ENCODE measurements at places on chromosomes 4 and X.

- no peak for DNase-seq
Measured at GRCh38 chr4:100023800-100024199, 73.7 kb upstream of the H2AZ1 start.

DNA sequence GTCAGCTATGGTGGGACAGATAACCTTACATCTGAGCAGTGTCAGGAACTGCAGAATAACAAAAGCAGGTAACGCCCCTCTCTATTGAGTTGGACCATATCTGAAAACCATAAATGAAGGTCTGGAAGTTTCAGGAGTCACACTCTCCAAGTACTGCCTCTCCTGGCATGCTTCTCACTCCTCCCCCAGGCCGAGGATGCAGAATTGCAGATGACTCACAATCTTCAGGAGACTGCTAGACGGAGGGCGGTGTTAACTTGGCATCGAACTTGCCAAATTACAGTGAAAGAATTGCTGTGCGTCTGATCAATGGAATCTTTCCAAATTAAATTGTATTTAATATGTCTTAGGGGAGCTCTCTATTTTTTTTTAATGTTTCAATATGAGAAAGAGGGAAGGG is 67.1 kb upstream of the TRIM2 start:
- no peak for DNase-seq

- no peak for DNase-seq
Measured at GRCh38 chr4:151025759-151026158, 10.7 kb upstream of the LRBA start.

GRCh38 chr4:18202486-18202885 is 180.9 kb upstream of the LCORL start:
- no peak for DNase-seq

- no peak for DNase-seq
Measured at GRCh38 chrX:29090811-29091210, 503.6 kb downstream of the IL1RAPL1 start.

DNA sequence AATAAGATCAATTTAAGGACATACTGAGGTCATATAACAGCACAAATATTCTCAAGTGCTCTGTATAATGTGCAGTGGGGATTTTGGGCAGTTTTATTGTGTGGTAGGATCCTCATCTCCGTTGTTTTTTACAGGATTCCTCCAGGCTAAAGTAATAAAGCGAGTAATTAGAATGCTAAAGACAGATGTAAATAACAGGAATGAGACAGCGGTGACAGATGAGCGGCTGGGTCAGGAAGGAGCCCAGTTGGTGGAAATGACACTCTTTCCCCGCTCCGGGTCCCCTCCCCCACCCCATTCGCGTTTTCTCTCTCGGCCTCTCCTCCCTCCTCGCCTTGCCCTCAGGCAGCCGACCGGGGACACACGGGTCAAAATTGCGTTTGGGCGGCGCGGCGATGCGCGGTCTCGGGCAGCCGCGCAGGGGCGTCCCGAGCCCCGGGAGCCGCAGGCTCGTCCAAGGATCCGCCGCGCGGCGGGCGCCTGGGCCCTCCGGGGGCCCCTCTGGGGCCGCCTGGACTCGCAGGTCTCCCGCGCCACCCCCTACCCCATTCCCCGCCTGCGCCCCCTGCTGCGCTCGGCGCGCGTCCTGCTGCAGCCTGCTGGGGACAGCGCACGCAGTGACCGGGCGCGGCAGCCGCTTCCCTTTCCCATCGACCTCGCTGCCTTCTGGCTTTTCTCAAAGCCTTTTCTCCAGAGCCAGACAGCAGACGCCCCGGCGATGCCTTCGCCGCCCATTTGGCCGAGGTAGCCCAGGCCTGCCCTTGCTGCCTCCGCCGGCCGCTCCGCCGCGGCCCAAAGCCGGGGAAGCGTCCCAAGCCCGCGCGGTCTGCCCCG is 16.2 kb downstream of the POU4F2 start:
- no peak for DNase-seq

DNA sequence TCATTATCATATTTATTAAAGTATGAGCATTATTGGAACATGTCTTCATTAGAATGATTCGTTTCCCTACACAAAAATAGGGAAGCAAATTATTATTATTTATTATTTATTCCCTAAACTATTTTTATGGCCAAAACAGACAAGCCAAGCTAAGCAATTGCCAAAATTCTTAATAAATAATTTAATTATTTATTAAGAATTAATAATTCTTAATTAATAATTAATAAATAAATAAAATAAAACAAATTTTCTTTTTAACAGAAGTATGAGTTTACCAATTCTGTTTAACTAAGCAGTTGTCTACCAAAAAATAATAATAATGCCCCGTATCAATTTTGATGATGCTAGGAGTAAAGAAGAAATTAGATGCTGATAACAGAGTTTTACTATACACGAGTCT is 1080.8 kb upstream of the AGA start:
- no peak for DNase-seq

DNA sequence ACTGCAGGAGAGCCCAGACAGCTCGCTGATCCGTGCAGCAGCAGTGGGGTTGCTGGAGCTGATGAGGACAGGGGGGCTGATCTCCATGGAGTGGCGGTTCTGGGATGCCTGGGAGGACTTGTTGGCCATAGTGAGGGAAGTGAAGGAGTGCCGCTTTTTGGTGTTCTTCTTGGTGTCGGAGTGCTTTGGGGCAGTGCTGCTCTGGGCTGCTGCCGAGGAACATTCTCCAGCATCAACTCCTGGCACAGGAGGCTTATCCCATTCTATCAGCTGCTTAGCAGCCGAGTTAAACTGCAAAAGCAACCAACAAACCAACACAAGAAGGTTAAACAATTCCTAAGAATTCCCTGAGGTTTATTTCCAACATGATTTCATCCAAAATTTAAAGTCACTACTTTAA is 126.3 kb upstream of the CBR4 start:
- DNase-seq: no peak

DNA sequence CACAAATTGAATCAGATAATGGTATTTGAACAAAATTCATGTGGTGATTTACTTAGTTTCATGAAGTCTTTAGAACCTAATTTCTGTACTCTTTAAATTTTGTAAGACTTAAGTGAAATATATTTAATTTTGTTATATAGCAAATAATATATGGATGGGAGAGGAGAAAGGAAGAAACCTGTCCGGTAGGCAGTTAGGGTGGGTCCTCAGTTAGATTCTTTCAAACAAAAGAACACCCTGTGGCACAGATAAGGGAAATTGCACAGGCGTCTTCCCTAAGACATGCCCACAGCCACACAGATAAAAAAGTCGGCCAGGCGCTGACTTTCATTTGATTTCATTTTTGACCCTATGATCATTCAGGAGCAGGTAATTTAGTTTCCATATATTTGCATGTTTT is 25.1 kb upstream of the CTSO start:
- no peak for DNase-seq

GRCh38 chrX:16661495-16661894 is 11.5 kb downstream of the S100G start:
- no peak for DNase-seq

- DNase-seq: no peak
Measured at GRCh38 chr4:37780444-37781130, 45.9 kb upstream of the PGM2 start.

DNA sequence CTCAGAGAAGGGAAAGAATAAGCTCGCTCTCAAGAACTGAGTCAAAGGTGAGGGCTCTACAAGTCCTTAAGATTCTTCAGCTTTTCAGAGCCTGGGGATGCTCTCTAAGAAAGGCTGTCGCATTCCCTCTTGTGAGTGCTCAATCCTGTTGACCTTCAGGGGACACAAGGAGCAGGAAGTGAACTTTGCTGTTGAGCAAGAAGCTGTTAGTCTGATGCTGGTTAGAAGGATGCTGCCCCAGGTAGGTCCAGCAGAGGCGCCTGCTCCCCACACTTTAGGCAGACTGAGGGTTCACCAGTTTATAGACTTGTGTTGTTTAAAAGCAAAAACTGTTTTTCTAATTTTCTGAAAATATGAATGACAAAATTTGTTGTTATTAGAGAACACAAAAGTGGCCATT is 125.4 kb upstream of the SPOCK3 start:
- DNase-seq: no peak

DNA sequence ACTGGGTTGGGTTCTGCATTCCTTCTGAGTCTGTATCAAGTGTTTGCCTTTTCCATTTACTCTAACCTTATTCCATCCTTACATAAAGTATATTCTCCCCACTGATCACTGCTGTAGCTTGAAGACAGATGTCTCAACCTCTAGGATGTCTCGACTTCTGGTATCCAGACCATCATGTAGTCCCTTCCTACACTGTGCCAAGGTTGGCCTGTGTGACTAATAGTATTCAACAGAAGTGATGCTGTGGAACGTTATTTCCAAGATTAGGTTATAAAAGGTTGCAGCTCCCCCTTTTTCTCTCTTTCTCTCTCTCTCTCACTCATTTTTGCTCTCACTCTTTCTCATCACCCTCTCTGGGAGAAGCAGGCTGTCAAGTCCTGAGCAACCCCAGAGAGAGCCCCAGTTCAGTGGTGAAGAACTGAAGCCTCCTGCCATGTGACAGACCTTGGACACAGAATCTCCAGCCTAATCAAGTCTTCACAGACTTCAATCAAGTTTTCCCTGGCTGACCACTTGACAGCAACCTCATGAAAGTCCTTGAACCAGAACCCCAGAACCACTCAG is 75.4 kb downstream of the PRDM5 start:
- no peak for DNase-seq

- no peak for DNase-seq
Measured at GRCh38 chrX:148672517-148672916, 172.1 kb downstream of the AFF2 start.

GRCh38 chr4:108172753-108173598 is 4.2 kb upstream of the LEF1 start:
- no peak for DNase-seq

GRCh38 chr4:77917075-77917474 is 54.4 kb downstream of the MRPL1 start:
- no peak for DNase-seq

DNA sequence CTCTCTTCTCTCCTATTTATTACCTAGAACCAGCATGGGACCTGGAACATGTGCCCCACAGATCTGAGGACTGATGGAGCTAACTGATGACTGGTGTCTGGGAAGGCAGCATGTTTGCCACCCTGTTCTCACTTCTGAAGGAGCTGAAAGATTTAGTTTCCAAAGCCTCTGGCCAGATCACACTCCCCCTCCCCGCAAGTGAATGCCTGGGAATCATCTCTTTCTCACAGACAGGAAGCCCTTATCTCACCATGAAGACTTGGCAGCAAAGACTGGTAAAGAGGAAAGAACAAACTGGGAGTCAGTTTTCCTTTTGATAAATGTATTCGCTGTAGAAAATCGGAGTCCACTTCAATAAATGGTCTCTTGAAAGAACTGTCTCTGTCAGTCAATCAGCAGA is 21.0 kb upstream of the PCYT1B start:
- no peak for DNase-seq

- no peak for DNase-seq
Measured at GRCh38 chr4:70842761-70843435, 3.2 kb upstream of the GRSF1 start.

DNA sequence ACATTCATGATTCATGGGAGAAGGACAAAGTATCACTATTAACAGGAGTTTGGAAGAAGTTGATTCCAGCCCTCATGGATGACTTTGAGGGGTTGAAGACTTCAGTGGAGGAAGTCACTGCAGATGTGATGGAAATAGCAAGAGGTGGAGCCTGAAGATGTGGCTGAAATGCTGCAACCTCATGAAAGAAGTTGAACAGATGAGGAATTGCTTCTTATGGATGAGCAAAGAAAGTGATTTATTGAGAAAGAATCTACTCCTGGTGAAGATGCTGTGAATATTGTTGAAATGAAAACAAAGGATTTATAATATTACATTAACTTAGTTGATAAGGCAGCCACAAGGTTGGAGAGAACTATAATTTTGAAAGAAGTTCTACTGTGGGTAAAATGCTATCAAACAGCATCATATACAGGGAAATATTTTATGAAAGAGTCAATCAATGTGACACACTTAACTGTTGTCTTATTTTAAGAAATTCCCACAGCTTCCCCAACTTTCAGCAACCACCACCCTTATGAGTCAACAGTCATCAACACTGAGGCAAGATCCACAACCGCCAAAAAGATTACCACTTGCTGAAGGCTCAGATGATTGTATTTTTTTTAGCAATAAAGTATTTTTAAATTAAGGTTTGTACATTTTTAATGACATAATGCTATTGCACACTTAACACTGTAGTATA is 302.6 kb downstream of the CBLL2 start:
- DNase-seq: no peak

DNA sequence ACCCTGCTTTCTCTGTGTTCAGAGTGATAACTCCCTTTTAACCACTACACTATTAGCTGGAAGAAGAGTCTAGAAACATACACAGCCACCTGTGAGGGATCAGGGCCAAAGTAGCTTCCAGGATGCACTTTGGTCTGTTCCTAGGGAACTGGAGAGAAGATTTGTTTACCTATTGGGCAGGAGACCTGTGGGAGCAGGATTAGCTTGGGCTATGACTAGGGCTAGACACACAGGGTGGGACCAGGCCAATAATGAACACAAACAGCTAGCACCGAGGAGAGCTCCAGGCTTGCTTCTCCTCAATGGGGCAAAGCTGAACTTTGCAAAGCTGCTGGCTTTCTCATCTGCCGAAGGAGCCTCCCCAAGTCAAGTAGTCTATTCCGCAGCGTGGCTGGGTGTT is 24.4 kb upstream of the MAP7D3 start:
- no peak for DNase-seq

DNA sequence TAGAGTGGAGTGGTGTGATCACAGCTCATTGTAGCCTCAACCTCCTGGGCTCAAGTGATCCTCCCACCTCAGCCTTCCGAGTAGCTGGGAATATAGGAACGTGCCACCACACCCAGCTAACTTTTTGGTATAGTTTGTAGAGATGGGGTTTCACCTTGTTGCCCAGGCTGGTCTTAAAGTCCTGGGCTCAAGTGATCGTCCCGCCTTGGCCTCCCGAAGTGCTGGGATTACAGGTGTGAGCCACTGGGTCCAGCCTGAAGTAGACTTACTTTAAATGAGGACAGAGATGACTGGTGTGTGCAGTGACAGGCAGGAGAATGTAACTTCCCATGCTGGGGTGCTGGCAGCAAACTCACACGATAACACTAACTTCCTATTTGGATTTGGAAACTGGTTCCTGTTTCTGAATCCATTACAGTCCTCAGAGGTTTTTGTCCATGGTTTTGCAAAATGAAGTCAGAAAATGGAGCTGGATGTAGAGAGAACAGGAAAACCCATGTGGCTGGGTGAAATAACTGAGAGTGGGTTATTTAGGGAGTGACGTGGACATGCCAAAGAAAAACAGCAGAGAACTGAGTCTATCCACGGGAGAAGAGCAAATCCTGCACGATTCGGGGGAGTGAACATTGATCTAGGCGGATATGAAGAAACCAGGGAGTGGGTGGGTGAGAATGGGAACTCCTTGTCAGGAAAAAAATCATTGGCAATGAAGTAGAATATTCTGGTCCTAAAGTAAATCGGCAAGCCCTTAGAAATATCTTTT is 95.6 kb downstream of the GATB start:
- DNase-seq: no peak

GRCh38 chr4:183343730-183344129 is 21.5 kb upstream of the CLDN24 start:
- DNase-seq: no peak

DNA sequence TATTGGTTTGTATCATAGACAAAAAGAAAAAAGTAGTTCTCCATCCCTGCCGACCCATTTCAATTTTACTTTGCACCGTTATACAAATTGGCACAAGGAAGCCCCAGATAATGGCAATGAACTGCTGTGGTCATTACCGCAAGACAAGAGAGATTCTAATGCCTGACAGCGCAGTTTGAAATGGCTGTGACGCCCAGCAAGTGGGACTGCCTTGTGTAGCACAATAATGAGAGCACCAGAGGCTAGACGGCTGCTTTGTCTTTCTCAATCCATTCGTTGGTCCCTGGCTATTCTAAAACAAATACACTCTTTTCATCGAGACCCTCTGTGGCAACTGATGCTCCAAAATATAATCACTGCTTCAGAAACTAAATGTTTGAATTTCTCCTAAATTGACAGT is 192.4 kb upstream of the NEIL3 start:
- no peak for DNase-seq

All from NK-92 treated with Interleukin-12 subunit alpha and Interleukin-12 subunit beta, amount 100 ng/mL, for 24 hours (cell line).